ENCODE measurements at places on chromosomes 16 and 17.

GRCh38 chr17:80393241-80393890 lies 21.6 kb upstream of the ENDOV start:
- no peak for DNase-seq

- no peak for DNase-seq
Measured at GRCh38 chr16:27267037-27267677, 1.4 kb downstream of the NSMCE1 start.

DNA sequence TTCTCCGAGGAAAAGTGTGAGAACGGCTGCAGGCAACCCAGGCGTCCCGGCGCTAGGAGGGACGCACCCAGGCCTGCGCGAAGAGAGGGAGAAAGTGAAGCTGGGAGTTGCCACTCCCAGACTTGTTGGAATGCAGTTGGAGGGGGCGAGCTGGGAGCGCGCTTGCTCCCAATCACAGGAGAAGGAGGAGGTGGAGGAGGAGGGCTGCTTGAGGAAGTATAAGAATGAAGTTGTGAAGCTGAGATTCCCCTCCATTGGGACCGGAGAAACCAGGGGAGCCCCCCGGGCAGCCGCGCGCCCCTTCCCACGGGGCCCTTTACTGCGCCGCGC lies at the start of gene ERBB2:
Gene ERBB2, plus strand, starts transcription at position 247 of the 330 bp plus-strand sequence. CDS start 175 bp downstream, outside the sequence.
- DNase-seq, result peak; percentile 42

DNA sequence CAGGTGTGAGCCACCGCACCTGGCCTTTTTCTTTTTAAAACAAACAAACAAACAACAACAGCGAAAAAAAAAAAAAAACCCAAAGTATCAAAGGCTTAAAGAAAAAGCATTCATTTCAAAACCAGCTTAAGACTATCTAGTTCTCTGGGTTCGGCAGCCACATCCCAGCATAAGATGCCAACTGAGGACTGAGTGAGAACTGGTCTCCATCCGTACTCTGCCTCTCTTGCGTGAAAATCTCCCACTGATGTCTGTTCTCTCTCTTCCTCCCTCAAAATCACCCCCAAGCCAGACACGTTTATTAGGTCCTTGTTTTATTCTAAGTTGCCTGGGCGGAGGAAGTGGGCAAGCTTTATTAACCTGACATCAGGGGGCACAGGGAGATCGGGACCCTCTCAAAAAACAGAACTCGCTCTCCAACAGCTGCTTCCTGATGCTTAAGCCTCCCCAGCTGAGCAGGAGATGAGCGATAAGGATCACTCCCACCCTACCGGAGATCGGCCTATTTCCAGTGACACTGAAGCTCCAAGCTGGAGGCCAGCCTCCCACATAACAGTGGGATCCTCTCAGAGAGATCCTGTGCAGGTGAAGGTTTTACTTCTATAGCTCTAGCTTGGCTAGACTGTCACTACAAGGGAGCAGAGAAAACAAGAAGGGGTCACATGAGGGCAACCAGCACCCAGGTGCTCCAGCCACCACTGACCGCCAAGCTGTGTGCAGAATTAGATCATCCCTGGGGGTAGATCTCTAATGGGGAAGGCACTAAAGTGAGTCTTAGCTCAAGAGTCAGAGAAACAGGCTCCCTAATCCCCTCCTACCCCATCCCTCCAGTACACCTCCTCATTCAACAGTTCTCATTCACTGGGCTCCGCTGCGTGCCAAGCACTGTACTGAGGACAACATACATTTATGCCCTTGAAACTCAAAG lies 13.6 kb downstream of the CDC42EP4 start:
- no peak for DNase-seq

- DNase-seq, result no peak
Measured at GRCh38 chr17:70314506-70314905, 145.2 kb downstream of the KCNJ2 start.

GRCh38 chr17:74595037-74595750 lies 3.1 kb upstream of the CD300LD start:
- no peak for DNase-seq

- no peak for DNase-seq
Measured at GRCh38 chr17:4968486-4969046, 949 bp upstream of the SPAG7 start.

DNA sequence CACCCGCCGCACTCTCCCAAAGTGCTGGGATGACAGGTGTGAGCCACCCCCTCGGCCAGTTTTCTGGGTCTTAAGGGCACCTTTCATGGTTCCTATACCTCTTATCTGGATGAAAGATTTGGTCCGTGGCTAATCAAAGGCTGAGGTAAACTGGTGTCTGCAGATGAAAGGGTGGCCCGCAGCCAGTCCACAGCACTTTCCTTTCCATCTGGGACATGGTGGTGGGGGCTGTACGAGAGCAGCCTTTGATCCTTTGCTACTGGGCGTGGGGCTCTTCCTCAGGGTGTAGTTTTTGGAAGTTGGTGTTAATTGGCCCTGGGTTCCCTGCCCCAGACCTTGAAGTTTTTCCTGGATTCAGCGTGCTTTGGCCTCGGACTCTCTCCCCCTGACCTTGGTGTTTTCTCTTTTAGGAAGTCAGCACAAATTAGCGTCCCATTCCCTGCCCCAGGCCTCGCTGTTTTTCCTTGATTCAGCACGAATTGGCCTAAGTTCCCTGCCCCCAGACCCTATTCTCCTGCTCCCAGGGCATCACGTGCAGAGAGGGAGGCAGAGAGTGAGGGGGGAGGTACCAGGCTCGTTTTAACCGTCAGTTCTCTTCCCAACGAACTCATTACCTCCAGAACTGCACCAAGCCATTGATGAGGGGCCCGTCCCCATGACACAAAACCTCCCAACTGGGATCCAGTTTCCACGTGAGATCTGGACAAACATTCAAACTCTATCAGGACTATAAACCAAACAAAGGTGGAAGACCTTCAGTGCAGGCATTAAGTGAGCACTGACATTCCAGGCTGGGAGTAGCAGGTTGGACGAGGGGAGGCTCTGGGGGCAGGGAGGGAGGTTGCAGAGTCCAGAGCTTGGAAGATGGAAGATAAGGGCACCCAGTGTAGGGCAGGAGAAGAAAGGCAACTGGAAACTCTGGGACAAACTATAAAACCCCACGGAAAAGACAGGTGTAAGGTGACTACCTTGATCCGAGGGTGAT lies 11.6 kb downstream of the DPEP1 start:
- no peak for DNase-seq

GRCh38 chr17:74079537-74080300 lies 123.8 kb upstream of the RPL38 start:
- no peak for DNase-seq

- no peak for DNase-seq
Measured at GRCh38 chr17:48295362-48296288, 134.4 kb downstream of the SKAP1 start.

DNA sequence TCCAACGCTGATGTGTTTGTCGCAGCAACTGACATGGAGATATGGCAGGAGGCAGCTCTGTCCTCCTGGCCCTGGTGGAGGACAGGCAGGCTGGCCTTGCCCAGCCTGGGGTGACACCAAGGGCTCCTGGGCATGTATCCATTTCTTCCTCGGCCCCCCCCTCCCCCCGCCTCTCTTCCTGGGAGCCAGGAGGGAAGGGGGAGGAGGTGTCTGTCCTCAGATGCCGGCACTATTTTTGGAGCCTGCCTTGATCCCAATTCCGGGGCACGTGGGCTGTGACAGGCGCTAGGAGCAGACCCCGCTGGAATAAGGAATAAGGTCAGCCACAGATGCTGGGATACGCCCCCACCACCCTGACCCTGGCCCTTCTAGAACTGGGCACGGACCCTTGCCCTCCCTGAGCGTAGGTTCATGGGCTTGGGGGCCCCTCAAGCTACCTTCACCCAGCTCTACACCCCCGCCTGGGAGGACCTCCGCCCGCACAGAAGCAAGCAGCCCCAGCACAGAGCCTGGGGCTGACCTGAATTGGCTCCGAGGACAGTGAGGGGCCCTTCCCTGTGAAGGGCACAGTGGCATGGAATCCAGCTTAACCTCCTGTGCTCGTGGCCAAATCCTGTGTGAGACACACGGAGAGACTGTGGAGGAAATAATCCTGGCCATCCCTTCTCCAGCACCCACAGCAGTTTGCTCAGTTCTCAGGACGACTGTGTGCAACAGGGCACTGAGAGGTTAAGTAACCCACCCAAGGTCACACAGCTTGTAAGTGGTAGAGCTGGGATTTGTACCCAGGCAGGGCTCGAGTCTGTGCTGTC lies 24.1 kb downstream of the SEC14L5 start:
- no peak for DNase-seq

DNA sequence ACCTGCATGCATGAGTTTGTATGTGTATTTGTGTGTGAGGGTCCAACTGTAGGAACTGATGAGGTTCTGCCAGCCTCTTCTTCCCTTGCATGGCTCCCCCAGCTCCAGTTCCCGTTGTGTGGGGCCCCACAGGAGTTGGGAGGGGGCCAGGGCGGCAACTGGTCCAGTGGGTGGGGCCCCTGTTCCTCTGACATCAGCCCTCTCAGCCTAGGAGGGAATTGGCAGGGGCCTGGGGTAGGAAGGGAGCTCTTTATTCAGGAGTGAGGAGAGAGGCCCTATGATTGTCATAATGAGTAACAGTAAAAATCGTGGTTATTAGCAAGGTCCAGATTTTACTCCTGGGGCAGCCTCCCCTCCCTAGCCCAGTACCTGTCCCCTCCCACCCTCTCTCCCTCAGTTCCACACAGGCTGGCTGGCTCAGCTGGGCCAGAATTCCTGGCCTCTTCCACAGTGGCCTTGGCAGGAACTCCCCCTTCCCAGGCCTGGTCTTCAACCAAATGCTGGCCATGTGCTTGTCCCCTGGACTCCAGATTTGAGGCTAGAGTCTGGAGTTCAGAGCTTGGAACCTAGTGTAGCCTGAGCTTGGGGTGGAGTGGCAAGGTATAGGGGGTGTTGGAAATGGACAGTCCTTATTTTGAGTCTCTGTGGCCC lies 18.9 kb downstream of the RARA start:
- DNase-seq, result no peak
